ENCODE measurements at places on chromosomes 12 and 14.

DNA sequence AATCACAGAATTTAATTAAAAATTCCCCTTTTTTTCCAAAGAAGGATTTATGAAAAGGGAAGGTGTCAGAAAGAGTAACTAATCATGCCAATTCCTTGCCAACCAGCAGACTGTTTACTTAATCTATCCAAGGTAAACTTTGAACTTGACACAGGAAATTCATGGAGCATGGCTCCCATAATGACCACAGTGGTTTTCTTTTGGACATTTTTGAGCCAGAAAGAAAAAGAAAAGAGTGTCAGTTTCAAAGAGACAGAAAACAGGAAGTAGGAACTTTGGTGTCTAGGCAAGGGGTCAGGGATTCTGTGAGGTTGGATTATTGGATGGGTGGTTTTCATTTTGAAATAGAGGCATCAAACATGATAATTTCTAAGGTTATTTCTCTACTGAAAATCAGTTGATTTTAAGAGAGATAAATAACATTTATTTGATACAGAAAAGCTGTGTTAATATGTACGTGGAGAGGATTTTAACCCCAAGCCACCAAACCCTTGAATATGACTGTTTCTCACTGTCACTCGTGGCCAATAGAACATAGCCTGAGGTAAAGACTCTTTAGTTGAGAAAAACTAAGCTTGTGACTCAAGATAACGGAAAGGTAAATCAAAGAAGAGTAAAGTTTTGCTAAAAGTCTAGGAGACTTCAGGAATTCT is 196.1 kb downstream of the TTC6 start:
- DNase-seq = no peak

GRCh38 chr14:32087173-32087861 is 10.2 kb downstream of the ARHGAP5 start:
- DNase-seq = no peak

DNA sequence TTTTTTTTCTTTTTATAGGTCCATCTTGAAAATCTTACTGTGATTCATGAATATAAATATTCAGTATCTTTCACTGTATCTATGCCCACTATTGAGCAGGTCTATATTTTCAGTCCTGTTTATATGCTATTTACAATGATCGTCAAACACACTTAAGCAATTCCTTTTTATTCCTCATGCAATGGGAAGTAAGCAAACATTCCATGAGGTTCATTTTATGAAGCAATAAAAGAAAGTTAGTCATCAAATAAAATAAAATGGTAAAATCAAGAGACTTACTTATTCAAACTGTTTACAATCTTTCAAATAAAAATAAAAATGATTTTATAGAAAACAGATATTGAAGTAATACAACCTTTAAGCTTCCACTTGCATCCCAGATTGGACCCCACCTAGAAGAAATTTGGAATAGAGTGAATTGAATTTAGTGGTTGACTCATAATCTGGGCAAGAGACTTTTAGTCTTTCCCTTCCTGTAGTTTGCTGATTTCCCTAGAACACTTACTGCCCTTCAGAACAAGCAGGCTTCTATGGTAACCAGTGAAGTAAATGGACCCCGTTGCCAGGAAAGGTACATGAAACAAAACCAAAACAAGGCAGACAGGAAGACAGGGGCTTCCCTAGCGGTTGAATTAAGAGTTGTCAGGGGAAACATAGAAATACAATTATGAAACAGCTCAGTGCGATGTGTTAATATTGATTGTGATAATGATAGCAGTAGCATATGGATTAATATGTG is 241.0 kb upstream of the ATP2B1 start:
- peak; percentile 22 for DNase-seq

- no peak for DNase-seq
These were observed 2.1 kb downstream of the SCAF11 start for GRCh38 chr12:45988264-45988663.

DNA sequence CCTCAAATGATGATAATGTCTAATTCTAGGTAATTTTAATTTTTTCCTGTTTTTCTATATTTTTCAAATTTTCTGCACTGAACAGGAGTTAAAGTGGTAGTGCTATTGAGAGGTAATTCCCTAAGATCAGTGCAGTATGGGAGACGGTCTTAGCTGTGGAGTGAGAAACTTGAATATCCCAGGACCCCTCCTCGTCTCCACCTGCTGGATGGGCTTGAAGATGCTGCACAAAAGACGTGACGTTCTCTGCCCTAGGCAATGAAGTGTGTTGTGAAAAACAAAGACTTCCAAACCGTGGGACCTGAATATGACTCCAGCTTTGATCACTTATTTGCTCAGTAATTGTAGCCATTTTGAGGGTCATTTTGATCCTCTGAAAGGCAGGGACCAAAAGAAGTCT is 298.1 kb downstream of the VRK1 start:
- no peak for DNase-seq

DNA sequence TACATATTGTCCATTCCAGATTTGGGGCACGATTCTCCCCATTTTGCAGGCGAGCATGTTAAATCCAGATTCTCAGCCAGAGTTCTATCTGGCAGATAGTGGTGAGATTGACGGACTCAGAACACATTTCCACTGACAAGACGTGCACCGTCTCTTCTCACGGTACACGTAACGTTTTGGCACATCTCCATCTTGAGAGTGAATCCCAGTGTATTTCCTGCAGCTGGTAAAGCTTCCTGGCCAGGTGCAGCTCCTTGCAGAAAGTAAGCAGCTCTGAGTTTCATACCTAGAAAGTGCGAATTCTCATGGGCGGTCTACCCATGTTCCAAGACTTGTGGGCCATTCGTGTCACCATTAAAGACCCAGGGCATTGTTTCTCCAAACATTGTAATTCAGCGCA is 102.6 kb downstream of the TSPAN9 start:
- DNase-seq = no peak

GRCh38 chr14:51079085-51079484 is 15.8 kb downstream of the TRIM9 start:
- no peak for DNase-seq

GRCh38 chr14:55758796-55759195 is 178.8 kb downstream of the KTN1 start:
- DNase-seq = no peak

GRCh38 chr12:117093918-117094630 is 5.1 kb downstream of the TESC start:
- no peak for DNase-seq

GRCh38 chr14:30015489-30015888 is 87.8 kb upstream of the PRKD1 start:
- no peak for DNase-seq

GRCh38 chr12:106915635-106916026 is 40.1 kb upstream of the TMEM263 start:
- no peak for DNase-seq

DNA sequence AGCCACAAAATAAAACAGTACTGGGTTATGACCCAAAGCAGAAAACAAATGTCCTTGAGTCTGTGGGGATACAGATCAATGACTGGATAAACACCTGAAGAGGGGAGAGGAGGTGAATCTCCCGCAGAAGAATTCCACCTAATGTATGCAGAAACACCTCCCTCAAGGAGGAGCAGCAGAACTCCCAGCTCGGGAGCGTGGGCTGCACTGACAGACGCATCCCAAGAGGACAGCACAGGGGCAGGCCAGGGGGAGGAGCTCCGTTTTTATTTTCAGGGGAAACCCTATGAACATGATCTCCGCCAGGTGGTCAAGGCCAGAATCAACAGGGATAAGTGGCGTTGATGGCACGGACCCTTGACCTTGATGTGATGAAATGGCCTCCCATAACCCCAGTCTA is 41.8 kb upstream of the PPP2R5C start:
- DNase-seq = no peak

DNA sequence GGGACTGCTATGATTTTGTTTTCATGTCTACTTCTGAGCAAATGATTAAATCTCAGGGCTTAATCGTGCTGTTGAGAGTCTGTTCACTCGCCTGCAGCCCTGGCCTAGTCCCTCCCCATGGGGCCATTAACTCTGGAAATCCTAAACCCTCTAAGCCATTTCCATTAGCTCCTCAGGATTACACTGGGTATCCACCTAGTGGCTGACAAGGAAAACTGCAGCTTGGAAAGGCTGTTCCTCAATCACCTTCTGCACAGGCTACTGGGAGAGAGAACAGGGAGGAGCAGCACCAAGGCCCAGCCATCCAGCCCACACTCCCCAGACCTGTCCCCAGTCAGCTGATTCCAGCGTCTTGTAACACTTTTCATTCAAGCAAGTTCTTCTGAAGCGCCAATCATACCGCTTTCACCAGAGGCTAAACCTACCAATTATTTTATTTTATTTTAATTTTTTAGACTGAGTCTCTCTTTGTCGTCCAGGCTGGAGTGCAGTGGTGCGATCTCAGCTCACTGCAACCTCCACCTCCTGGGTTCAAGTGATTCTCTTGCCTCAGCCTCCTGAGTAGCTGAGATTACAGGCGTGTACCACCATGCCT is 48.7 kb downstream of the NEUROD4 start:
- no peak for DNase-seq

GRCh38 chr12:11677093-11677492 is 27.6 kb downstream of the ETV6 start:
- DNase-seq = no peak

DNA sequence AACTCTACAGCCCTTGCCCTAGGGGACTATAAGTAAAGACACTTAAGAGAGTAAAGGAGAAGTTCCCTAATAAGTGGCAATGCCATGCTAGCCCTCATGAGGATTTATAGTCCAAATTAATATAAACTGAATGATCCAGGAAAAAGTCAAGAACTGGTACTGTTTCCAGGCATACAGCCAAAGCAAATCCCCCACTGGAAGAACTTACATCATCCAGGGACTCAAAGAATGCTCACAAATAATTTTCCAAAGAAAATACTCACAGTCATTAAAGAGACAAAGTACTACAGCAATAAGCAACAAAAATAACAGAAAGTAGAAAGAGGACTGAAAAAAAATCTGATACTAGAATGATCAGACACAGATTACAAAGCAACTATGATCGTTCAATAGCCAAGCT is 79.7 kb upstream of the RAP1B start:
- DNase-seq = no peak

- DNase-seq = peak; percentile 49
These were observed 10.6 kb downstream of the PHLDA1 start for GRCh38 chr12:76020731-76021672.

GRCh38 chr12:41264281-41264680 is 76.2 kb downstream of the PDZRN4 start:
- DNase-seq = no peak

DNA sequence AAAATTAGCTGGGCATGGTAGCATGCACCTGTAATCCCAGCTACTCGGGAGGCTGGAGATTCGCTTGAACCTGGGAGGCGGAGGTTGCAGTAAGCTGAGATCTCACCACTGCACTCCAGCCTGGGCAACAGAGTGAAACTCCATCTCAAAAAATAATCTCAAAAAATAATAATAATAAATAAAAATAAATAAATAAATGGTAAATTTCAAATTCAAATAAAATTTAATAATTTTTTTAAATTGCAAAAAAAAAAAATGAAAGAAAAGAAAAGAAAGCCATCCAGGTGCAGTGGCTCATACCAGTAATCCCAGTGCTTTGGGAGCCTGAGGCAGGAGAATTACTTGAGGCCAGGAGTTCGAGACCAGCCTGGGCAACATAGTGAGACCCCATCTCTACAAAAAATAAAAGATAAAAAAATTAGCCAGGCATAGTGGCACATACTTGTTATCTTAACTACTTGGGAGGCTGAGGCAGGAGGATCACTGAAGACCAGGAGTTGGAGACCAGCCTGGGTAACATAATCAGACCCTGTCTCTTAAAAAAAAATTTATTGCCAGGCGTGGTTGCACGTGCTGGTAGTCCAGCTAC is 36.4 kb downstream of the ALDH2 start:
- DNase-seq = no peak

GRCh38 chr14:101731187-101732080 is 30.1 kb upstream of the PPP2R5C start:
- DNase-seq = peak; percentile 51

GRCh38 chr12:123089140-123089539 is 61.8 kb downstream of the PITPNM2 start:
- no peak for DNase-seq

GRCh38 chr12:91023326-91024004 is 18.7 kb upstream of the EPYC start:
- no peak for DNase-seq

GRCh38 chr12:124928912-124929530 is 14.6 kb upstream of the UBC start:
- no peak for DNase-seq

GRCh38 chr12:88351146-88351545 is 209.0 kb downstream of the TMTC3 start:
- no peak for DNase-seq

All from activated T-helper 1 cell treated with anti-CD3 and anti-CD28 coated beads, Interleukin-2, amount 50 U/mL, for 16 hours (primary cell).